ENCODE measurements at places on chromosomes 6 and 20.

DNA sequence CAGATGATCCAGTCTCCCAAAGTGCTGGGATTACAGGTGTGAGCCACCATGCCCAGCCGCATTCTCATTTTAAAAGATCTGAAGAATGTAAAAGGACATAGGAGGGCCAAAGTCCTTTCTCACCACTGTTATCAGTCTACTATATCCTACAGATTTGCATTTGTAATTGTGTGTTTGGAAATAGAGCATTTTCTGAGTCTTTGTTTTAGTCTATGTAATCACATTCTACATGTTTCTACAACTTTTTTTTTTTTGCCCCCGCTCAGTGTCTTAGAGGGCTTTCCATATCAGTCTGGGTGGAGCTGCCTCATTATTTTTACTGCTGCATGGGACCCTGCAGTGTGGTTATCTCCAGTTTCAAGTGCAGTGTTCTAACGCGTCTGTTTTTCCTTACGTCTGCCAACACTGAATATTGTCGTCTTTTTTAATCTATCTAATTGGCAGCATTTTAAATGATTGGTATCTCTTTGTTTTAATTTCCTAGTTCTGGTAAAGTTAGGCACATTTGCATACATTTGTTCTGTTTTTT is 7.8 kb downstream of the CUL9 start:
- no peak for DNase-seq

DNA sequence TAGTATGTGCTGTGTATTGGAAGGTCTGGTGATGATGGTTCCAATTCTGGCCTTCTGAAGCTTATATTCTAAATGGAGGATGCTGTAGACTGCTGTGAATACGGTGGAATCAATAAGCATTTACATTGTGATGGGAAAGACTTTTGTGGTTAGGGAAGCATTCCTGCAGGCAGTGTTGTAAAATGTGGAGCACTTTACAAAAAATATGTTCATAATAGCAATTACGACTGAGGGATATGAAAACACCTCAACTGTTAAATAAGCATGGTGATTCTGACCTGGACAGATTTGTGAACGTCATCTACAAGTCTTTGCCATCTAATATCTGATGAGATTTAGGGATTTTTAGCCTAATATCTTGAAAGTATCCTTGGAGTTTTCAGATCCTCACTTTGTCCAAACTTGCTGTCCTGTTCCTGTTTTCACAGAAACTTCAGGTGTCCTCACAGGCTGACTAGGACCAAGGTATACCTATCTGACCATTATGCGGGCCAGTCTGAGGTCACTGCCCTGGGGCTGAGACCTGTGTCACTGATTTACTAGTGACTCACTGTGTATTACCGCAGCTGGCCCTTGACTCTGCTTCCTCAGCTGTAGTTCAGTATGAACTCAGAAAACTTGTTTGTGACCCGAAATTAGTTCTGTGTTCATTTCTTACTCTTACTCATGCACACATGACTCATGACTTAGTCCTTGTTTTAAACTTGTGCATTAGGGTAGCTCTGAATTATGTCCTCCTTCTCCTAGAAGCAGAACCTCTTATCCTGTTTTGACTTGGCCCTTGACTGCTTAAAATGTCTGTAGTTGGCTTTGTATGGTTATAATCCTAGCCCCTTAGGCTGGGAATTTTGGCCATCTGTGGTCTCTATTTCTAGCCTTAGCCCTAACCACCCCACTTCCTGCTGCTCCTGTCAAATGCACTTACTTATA is 343.0 kb downstream of the CDKAL1 start:
- DNase-seq: no peak

DNA sequence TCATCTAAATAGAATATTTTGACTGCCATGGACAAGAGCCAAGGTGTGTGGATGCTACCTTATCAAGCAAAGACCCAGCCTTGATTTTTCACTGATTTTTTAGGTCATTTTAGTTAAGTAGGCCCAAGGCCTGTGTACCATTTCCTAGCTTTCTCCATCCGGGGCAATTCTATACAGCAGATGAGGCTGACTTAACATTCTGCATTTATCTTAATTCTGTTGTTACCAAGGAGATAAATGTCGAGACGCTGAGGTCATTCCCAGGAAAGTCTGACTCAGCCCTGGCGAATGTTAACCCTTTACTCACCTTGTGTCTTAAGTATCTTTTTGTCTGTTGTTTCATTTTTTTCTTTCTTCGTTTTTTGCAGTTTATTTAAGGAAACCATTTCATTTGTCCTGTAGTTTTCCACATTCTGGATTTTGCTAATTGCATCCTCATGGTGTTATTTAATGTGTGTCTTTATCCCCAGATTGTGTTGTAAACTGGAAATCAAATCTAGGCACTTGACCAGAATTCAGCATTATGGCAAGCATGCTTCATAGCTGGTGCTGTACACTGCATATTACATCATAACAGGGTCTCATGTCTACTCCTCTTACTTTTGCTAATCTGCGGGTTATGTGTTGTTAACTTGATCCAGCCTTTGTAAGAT is 277.0 kb downstream of the CDKAL1 start:
- no peak for DNase-seq

- no peak for DNase-seq
Observed at GRCh38 chr20:10555865-10556308, 117.9 kb downstream of the JAG1 start.

GRCh38 chr6:69735027-69735426 is 61.8 kb downstream of the LMBRD1 start:
- DNase-seq: no peak

DNA sequence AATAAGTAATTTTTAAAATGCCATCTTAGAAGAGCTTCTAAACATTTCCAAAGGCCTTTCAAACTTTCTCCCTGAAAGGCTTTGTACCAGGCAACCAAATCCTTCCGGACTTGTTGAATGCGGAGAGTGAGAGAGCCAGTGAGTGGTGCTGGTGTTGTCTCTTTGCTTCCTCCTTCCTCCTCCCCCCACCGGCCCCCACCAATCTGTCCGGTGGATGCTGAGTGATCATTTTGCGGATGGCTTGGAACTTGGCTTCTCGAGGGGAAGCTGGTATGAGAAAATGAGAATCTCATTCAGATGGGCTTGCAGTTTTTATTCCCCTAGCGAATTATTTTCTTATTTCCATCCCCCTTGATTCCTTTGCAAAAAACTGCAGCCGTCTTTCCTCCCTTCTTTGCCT is 97.3 kb downstream of the ANKRD60 start:
- DNase-seq: no peak

DNA sequence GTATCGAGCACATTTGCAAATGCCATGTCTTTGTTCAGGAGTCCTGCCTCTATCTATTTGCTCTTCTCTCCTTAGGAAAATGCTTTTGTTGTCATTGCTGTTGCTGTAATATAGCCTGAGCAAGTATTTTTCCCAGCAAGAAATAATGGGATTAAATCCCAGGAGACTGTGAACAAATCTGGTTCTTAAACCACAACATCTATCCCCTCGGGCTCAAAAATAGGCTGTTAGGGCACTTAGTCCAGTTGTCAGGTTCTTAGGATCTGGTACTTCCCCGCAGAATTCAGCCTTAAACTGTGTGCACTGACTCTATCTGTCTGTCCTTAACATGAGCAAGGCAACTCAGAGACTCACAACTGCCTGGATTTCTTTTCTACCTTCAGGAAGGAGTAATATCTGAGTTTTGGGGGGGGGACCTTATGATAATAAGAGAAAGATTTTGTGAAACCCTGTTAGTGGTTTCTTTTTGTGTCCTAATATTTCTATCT is 437.5 kb downstream of the HTR1B start:
- no peak for DNase-seq

- DNase-seq: no peak
Observed at GRCh38 chr6:150336299-150336698, 32.5 kb upstream of the IYD start.

DNA sequence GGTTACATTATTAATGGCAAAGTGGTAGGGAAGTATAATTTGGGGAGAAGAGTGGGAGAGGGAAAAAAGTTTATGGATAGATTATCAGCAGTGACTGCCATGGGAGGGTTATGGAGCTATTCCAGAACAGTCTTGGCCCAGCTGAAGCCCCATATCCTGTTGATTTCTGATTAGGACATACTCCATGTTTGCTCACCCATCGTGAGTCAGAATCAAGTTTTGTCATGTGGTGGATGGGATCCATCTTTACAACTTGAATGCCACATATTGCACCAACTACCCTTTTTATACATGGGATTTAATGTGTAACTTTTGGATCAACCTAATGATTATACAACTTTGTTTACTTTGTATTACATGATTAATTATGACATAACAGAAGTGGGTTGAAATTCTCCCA is 217.0 kb downstream of the HAO1 start:
- no peak for DNase-seq

- no peak for DNase-seq
Observed at GRCh38 chr20:32163951-32164350, 43.6 kb downstream of the PLAGL2 start.

DNA sequence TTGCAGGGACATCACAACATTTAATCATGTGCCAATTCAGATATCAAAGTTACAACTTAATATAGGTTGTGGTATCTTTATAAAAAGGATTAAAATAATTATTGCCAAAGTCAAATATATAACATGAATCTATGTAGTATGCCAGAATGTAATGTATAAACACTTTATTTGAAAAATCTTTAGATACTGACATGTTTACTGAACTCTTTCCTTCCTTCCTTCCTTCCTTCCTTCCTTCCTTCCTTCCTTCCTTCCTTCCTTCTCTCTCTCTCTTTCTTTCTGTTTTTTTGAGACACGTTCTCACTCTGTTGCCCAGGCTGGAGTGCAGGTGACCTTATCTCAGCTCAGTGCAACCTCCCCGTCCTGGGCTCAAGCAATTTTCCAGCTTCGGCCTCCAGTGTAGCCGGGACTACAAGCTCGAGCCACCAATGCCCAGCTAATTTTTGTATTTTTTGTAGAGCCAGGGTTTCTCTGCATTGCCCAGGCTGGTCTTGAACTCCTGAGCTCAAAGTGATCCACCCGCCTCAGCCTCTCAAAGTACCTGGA is 496.8 kb upstream of the CITED2 start:
- no peak for DNase-seq

DNA sequence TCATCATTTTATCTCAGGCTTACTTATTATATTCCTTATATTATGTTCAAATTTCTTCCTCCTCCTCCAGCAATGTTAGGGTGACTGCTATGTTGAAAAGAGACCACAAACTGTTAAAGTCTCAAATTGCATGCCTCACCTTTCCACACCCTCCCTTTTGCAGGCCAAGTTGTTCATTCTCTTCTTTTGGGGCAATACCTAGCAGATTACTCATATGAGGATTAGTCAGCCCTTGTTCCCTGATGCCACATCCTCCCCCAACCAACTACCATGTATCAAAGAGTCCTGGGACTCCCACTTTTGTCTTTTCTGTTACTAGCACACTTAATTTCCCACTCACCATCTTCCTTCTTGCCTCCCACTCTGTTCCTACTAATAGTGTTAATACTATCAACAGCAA is 434.7 kb downstream of the BCKDHB start:
- DNase-seq: no peak

DNA sequence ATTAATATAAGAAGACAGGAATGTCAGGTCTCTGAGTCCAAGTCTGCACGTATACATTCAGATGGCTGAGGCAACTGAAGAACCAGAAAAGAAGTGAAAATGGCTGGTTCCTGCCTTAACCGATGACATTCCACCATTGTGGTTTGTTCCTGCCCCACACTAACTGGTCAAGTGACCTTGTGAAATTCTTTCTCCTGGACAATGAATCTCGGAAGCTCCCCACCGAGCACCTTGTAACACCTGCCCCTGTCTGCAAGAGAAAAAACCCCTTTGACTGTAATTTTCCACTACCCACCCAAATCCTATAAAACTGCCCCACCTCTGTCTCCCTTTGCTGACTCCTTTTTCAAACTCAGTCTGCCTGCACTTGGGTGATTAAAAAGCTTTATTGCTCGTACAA is 140.4 kb downstream of the SYNE1 start:
- DNase-seq: no peak

DNA sequence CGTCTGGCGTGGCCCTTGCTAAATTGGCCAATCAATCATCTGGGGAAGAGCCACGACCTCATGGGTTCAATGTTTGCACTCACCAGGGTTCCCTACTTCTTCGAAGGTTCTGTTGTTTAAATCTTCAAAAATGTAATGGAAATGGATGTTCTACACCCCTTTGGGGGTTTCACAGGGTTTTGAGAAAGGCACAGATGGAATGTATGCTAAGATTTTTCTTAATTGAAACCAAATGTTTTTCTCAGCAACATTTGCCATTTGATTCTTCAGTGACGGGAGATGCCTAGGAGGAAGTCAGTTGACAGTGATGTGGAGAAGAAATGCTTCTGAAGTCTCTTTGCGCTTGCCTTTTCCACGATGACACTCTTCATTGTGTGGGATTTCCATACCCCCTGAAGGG is 312.3 kb downstream of the ESR1 start:
- no peak for DNase-seq

GRCh38 chr6:39947611-39948068 is 13.4 kb upstream of the MOCS1 start:
- DNase-seq: no peak

DNA sequence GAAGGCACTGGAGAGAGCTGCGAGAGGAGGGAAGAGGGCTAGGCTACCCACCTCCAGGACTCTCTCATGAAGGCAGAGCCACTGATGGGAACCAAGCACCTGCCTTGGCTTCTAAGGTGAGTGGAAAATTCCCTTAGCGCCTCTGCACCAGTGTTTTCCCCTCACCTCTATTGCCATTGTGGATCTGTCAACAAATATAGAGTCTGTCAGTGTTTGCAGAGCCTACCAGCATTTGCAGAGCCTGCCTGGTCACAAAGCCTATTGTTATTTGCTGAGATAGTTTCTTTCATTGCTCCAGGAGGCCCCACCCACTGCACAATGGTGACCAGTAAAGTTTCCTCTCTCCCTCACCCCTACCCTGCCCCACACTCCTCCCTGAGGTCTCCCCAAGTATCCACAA is 141.9 kb downstream of the MRPL14 start:
- no peak for DNase-seq

DNA sequence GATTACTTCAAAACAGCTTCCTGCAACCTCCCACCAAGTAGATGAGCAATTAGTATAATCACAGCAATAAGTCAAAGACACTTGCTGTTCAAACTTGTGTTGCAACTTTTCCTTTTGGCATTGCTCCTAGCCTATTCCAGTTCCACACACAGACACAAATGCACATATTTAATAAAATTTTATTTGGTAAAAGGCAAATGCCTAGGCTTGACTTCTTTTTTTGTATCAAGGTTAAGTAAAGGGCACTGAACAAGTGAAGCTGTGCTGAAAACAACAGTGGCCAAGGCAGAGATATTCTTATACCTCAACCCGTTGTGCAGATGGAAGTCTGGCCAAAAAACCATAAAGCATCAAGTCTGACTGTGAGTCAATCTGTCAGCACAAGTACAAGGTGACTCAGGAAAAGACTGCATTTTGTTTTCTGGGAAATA is 708.4 kb upstream of the CITED2 start:
- no peak for DNase-seq

DNA sequence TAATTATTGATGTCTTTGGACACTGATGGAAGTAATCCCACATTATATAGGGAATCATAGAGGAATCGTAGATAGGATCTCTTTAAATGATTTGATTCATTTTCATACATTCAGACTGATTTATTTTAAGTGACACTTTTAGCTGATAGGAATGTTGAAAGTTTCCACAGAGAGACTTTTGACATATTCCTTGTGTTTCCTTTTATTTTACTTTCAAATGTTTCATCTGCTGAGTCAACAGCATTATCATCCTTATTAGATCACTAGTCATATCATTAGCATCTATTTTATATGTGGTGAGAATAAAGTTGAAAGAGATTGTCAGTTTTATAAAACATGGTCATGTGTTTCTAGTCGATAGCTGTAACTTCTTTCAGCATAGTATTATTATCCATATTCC is 13.4 kb downstream of the DCBLD1 start:
- no peak for DNase-seq
